ENCODE measurements at places on chromosomes 3 and 15.

DNA sequence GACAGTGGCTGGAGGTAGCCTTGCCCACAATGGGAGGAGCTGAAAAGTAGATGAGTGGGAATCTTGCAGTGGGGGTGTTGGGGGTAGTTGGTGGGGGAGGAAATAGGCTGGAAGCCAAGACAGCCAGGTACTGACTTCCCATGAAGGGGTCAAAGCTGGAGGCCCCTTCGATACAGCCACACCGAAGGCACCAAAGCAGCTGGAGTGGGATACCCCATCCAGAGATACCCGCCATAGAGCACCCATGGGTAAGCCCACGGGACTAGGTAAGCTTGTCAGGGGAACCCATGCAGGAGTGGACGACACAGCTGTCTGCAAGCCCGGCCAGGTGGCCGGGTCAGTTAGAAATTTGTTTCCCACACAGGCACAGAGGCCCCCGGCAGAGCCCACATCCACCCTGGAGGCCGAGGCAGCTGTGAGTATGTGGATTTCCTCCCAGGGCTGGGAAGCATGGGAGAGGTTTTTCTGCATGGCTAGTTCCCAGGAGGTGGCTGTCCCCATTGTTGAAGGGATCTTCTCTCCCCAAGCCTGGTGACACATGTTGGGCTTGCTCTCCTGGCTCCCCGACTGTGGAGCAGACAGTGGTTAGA is 28.6 kb downstream of the PRR23E start:
- no peak for DNase-seq

DNA sequence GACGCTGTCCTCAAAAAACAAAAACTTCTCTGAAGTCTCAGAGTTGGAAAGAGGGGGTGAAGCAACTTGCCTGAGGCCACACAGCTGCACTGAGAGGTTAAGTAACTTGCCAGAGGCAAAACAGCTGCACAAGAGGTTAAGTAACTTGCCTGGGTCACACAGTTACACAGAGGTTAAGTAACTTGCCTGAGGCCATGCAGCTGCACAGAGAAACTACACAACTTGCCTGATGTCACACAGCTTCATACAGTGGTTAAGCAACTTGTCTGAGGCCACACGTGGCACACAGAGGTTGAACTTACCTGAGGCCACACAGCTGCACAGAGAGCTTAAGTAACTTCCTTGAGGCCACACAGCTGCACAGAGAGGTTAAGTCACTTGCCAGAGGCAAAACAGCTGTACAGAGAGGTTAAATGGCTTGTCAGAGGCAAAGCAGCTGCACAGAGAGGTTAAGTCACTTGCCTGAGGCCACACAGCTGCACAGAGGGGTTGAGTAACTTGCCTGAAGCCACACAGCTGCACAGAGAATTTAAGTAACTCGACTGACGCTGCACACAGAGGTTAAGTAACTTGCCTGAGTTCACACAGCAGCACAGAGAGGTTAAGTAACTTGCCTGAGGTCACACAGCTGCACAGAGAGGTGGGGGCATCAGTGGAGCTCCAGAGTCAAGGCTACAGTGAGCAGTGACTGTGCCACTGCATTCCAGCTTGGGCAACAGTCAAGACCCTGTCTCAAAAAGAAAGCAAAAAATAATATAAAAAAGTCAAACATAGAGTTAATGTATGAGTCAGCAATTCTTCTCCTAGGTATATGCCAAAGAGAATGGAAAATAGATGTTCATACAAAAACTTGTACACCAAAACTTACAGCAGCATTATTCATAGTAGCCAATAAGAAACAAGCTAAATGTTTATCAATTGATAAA is 12.0 kb upstream of the ACAD9 start:
- no peak for DNase-seq

- peak; percentile 49 for DNase-seq
Observed at GRCh38 chr15:48373821-48374451, 42.7 kb downstream of the DUT start.

DNA sequence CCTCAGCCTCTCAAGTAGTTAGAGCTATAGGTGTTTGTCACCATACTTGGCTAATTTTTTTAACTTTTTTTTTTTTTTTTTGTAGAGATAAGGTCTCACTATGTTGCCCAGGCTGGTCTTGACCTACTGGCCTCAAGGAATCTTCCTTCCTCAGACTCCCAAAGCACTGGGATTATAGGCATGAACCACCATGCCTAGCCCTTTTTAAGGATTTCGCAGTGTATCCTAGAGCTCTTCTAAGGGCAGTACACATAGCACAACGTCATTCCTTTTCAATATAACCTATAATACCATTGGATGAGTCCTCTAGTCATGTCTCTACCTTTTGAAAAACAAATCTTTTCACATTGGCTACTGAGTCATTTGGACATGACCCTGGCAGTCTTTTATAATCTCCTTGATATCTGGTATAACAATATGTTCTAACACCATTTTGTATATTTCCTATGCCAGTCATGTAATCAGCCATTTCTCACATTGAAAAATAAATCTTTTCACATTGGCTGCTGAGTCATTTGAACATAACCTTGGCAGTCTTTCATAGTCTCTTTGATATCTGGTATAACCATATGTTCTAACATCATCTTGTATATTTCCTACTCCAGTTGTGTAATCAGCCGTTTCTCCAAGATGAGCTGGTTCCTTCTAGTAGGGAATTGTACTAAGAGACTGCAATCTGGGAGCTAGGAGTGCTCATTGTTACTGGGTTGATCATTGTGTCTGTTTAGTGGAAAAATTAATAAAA is 944.7 kb downstream of the MCTP2 start:
- DNase-seq = no peak

- DNase-seq = no peak
Observed at GRCh38 chr15:64991536-64992135, 1.9 kb upstream of the SPG21 start.

DNA sequence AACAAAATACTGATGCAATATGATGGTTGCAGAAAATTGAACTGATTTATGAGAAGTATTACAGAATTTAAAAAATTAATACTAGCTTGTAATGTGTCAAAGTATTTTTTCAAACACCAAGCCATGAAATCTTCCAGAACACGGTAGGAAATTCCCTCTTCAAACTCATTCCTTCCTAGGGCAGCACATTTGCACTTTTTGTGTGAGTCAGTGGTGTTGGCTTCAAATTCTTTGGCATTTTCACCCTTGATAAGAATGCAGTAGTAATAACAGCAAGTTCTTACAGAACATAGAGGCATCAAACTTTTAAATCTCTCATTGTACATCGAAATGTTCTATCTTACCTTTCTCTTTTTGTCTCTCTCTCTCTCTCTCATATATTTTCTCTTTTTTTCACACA is 191.8 kb downstream of the CGGBP1 start:
- DNase-seq = peak; percentile 13

DNA sequence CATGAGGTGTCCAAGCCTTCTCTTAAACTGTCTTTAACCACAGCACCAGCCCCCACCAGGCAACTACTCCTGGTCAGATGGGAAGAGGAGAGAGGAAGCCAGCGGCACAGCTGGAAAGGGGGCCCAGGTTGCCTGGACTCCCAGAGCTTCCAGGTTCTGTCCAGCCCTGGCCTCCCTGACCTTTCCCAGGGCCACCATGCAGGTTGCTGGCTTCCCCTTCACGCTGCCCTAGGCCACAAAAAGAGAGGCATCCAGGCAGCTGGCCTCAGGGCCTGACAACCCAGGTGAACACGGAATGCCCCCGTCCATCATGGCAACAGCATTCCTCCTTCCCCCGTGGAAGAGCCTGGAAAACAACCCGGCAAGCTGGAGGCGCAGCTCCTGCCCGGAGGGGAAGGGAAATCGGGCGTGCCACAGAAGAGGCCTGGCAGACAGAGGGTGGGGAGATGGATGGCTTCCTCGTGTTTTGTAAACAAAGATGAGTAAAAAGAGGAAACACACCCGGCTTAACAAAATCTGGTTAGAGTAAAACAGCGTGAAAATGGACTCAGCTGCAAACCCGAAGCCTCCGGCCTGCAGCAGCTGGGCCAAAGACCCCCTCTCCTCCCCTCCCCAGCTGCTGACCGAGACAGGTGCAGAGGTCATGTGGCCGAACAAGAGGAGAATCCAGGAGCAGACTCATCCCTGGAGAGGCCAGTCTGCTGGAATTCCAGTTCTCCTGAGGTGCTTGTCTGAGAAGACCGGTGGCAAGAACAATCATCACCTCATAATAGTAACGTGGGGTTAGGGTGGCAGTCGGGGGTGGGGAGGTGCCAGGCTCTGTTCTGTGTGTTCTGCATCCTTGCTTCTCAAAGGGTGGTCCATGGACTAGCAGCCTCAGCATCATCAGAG is 15.5 kb downstream of the BMF start:
- DNase-seq = no peak

All from ACHN (cell line).